Activated T-helper 1 cell treated with Interleukin-2 at 50 U/mL for 16 hours (primary cell): ENCODE measurements at places on chromosomes 16 and 17.

GRCh38 chr16:85391175-85391707 is 221.9 kb upstream of the GSE1 start:
- DNase-seq: no peak

DNA sequence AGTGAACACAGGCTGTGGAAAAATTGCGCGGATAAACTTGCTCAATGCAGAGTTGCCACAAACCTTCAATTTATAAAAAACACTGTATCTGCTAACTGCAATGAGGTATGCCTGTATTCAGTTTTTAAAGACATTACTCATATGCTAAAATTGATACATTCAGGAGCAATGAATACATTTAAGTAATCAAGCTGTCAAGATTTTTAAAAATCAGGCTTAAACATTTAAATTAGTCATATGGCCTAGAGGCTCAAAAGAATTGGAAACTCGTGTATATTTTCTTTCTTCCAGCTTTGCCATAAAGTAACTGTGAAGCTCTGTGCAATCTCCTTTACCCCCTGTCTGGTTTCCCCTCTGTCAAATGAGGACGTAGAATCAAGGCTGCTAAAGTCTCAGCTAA is 4.1 kb downstream of the SYNRG start:
- DNase-seq: no peak

DNA sequence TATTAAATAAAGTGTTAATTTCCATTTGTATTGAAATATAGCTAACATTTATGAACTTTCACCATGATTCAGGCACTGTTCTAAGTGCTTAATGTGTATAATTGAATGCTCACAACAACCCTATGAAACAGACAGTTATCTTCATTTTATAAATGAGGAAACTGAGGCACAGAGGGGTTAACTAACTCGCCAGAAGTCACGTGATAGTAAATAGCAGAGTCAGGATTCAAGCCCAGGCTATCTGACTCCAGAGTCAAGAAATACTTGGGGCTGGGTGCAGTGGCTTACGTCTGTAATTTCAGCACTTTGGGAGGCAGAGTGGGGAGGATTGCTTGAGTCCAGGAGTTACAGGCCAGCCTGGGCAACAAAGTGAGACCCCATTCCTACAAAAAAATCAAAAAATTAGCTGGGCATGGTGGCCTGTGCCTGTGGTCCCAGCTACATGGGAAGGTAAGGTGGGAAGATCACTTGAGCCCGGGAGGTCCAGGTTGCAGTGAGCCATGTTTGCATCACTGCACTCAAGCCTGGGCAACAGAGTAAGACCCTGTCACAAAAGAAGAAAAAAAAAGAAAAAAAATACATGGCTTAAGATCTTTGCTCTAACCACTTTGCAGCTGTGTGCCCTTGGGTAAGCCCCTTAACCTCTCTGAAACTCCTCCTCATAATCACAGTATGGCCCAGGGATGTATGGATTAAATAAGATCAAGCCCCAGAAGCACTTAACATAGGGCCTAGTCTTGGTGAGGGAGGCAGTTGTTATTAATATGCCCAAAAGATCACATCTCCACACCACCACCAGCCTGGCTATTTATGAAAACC is 29.0 kb downstream of the WSB1 start:
- no peak for DNase-seq

- no peak for DNase-seq
These were observed 7.6 kb downstream of the PITPNM3 start for GRCh38 chr17:6548578-6549330.

- DNase-seq: no peak
These were observed 50.0 kb downstream of the SOCS1 start for GRCh38 chr16:11205754-11206581.

DNA sequence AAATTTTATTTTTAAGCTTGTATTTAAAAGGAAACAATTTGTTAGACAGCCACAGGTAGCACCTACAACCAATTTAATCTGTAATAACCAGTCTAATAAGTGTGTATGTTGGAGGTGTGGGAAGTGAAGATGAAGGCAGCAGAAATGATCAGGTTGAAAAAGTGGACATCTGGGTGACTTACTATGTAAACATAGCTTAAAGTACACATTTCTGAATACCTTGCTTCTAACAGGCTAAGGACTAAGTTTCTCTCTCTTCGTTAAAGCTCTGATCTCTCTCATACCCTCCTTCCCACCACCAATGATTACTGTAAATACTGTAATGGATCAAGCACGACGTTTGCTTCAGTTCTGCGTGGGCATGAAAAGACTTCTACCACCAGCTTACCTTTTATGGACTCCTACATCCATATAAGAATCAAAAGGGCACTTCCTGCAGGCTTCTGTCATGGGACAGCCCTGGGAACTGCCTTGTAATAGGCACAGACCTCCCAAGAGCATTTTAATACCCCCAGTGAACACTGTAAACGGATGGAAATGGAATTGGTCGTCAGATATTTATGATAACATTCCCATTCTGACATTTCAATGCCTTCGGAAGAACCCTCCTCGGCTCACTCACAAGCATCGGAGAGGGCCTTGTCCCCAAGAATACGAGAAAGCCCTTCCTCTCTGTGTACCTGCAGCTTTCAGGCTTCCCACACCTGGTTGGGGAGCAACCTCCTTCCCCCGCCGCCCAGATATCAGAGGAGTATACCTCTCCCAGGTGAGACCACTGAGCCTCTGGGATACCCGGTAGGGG is 700 bp downstream of the CCDC43 start:
- DNase-seq: no peak

DNA sequence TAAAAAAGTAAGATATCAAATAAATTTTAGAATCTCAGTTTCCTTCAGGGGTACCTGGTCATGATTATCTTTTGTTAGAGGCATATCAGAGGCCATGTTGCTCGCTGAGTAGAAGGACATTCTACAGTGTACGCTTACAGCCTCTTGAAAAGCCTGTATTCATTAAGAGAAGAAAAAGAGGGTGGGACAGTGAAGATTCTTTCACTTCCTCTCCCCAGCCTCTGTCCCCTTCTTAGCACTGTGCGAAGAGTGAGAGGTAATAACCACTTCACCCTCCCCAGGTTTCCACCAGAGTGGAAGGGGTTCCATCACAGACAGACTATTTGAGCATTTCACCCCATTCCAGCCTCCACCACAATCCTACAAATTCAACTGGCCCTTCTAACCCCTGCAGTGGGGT is 4.8 kb upstream of the LPO start:
- DNase-seq: no peak

DNA sequence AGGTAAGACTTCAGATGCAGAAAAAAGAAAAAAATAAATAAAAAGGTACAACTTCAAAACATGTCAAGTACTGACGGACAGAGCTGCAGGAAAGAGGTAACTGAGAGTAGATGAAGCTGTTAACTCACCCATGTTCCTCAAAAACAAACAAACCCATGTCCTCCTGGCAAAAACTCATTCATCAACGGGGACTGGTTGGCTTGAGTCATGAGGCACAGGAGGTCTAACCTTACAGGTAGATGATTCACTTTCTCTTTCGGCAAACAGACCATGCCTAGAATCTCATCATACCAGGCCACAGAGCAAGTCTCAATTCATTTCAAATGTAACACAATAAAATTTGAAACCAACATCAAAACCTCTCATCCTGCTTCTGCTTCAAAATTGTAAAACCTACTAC is 12.3 kb upstream of the FASN start:
- DNase-seq: no peak

DNA sequence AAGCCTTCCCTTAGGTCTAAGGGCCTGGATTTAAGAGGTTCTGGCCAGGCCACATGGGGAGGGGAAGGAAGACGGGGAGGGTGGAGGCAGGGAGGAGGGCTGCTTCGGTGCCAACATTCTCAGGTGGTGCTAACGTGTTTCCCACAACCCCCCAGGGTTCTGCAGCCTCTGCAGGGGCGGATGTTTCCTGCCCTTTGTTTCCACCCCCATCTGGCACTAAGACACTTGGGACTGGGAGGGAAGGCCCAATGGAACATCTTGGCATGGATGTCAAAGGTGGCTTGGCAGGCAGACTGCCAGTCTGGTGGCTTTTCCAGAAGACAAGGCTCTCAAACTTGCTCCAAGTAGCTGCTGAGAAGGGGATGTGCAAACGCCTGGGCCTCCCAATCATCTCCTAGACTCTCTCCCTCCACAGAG is 12.7 kb downstream of the HIC1 start:
- no peak for DNase-seq

- DNase-seq: no peak
These were observed 362.8 kb downstream of the PMP22 start for GRCh38 chr17:14902297-14902696.

DNA sequence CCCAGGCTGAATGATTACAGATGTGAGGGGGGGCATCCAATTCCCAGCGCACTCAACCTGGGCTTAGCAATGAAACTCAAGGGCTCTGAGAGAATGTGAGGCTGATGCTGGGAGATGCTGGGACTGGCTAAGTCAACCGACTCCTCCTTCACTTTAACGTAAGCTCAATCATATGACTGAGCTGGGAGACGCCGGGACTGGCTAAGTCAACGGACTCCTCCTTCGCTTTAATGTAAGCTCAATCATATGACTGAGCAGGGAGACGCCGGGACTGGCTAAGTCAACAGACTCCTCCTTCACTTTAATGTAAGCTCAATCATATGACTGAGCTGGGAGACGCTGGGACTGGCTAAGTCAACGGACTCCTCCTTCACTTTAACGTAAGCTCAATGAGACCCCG is 179.4 kb downstream of the VPS53 start:
- no peak for DNase-seq

DNA sequence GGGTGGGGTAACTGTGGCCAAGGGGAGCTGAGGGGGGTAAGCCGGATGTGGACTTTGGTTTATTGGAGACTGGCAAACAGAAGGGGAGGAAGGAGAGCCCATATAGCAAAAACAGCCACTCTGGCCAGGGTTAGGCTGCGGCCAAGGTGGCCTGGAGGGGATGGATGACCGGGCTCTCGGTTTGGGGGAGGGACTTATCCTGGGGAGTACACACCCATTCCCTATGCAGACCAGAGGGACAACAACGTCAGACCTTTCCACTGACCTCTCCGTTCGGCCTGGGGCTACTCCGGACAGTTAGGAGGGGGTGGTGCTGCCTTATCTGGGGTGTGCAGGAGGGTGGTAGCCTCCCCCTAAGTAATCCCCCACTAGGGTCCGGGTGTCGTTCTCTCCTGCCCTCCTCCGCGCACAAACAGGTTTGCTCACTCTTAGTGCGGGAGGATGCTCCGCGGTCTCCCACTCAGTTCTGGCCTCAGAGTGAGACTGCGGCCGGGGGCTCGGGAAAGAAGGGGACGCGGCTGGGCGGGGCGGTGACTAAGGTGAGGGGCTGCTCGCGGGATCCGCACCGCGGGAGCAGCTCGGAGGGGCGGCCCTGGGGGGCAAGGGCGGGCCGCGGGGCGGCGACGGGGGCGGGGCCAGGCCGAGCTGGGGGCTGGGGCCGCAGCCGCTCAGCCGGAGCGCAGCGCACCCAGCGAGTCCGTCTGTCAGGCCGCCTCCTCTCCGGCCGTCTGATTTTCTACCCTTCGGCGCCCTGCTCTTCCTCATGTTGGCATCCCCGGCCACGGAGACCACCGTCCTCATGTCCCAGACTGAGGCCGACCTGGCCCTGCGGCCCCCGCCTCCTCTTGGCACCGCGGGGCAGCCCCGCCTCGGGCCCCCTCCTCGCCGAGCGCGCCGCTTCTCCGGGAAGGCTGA is at the start of gene WNK4:
WNK4 (plus strand) TSS at position 675 of the 915 bp plus-strand sequence; CDS start at position 764, 89 bp downstream.
- no peak for DNase-seq

GRCh38 chr16:17431968-17432625 is 38.7 kb downstream of the XYLT1 start:
- DNase-seq: no peak

DNA sequence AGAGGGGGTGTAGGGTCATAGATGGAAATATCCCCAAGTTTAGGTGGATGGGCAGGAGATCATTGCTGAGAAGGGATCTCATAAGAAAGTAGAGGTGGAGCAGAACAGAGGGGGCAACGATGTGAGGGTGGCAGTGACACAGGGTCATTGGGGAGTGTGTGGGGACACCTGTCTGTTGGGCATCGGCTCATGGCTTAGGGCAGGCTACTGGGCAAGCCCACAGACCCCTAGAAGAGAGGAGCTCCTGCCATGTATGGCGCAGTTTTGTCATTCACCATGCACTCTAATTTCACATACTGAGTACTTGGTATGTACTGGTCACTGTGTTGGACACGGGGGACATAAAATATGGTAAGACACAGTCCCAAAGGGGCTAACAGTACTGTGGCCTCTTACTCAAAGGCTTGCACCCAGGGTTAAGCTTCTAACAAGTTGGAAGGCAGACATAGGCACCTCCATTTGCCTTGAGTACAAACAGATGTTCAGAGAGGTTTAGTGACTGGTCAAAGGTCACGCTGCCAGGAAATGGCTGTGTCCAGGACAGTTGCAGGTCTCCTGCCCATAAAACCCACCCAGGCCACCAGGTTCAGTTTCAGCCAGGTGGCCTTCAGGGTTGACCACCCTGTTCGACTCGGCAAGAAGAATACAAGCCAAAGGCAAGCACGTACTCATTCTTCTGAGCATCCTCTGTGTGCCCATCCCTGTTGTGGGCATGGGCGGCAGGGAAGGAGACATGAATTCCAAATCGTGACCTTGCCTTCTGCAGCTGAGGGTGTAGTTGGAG is 580.2 kb downstream of the KCNJ18 start:
- DNase-seq: no peak

GRCh38 chr17:42584880-42585279 is 7.4 kb upstream of the PSMC3IP start:
- no peak for DNase-seq

GRCh38 chr16:82660966-82661365 is 34.2 kb downstream of the CDH13 start:
- DNase-seq: no peak

DNA sequence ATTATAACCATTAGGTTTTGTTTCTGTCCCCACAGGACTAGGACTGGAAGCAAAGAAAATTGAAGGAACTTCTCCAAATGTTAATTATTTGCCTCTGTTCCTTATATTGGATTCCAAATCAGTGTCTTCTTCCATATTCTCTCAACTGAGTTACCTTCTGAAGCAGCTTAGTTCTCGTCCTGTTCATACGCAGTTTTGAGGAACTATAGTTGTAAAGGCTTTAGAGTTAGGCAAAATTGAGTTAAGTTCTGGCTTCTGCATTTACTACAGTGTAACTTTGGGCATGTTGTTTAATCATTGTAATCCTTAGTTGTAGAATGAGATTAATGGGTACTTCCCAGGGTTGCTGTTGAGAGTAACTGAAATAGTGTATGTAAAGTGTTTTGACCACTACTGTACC is 11.2 kb downstream of the CBFB start:
- no peak for DNase-seq

- DNase-seq: no peak
These were observed 873 bp downstream of the SETD1A start for GRCh38 chr16:30958175-30959079.

DNA sequence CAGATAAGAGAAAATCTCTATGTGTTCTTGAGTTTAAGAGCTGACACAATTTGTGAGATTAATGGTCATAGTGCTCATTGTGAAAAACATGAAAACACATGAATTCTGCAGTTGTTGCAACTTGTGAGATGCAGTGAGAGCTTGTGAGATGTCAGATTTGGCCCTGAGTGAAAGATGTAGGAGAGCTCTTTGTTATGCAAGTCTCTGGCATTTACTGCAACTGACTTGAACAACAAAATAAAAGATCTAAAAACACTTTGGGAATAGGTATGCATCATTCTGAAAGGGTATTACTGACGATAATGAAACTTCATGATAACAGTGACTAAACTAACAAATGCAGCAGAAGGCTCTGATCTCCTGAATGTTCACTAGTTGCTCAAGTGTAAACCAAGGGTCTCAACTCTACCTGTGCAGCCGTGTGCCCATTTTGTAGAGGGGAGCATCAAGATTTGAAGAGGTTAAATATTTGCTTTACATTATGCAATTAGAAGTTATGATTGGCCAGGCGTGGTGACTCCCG is 50.8 kb upstream of the SMIM36 start:
- DNase-seq: no peak
